ENCODE measurements at places on chromosomes 2 and 18.

GRCh38 chr18:3466045-3466444 is 16.1 kb downstream of the TGIF1 start:
- DNase-seq: no peak

DNA sequence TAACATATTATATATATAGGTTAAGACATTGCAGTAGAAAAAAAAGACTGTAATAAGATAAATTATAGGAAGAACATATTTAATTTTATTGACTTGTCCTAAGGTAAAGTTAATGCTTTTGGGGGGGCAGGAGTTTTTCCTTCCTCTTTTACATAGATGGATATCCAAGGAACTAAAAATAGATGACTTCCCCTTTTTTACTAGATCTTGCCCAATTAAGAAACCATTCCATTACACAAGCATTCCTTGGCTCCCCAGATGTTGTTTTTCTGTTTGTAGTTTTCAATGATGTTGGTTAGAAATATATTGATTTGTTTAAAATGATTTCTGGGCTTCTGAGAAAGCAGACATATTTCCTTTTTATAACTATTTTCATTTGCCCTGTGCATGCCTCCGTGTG is 22.4 kb upstream of the PMAIP1 start:
- no peak for DNase-seq

DNA sequence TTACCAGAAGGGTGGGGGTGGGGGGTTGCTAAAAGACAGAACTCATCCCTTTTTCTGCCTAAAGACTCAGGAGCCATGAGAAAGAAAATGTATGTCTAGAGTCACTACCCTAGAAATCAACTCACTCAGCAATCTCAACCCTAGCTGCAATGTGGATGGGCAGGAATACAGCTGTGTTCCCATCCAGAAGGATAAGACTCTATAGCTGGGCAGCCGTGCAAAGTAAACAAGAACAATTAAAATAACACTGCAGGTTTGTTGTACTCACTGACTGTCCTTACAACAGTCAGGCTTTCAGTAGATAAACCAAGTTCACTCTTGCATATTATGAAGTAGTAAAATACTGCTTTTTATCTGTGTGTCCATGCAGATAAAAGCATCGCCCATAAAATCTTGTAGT is 74.0 kb downstream of the ESCO1 start:
- DNase-seq: no peak

DNA sequence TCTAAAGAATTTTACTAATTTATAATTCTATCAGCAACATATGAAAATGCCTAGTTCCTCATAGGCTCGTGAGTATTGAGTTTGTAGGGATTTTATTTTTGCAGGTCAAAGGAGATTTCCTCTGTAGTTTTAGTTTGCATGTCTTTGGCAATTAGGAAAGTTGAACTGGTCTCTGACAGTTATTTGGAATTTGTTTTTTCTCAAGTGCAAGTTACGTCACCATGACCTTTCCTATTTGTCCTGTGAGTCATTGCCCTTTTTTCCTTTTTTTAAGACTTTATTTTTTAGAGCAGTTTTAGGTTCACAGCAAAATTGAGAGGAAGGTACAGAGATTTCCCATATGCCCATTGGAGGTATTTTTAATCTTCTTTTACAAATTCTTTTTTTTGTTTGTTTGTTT is 29.0 kb downstream of the RAMP1 start:
- DNase-seq: no peak

DNA sequence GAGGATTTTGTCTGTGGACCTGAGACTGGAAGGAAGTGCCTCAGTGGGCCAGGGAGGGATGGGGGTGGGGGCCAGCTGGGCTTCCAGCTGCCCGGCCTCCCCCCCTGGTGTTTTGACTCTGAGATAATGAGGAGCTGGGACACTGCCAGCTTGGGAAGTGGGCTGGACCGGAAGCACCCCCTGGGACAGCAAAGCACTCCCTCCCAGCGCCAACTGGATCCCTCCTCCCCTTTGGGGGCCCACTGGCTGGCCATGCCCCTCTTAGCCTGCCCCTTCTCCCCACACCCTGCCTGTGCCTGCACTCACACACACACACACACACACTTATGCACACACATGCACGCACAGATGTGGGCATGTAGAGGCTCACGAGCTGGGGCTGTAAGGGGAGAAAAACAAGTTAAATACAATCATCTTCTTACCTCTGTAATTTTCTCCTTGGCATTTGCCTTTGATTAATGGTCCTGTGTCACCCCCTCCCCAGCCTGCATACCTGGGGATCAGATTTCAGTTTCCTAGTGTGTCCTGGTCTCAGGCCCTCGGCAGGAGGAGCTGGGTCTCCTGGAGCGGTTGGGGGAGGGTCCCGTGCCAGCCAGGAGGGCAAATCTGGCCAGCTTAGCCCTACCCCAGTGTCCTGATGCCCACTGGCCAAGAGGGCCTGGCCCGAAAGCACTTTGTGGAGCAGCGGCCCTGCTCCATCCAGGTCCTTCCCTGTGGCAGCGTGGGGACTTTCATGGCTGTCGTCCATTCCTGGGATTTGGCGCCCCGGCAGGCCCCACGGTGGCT is 3.6 kb downstream of the ITM2C start:
- DNase-seq: no peak

DNA sequence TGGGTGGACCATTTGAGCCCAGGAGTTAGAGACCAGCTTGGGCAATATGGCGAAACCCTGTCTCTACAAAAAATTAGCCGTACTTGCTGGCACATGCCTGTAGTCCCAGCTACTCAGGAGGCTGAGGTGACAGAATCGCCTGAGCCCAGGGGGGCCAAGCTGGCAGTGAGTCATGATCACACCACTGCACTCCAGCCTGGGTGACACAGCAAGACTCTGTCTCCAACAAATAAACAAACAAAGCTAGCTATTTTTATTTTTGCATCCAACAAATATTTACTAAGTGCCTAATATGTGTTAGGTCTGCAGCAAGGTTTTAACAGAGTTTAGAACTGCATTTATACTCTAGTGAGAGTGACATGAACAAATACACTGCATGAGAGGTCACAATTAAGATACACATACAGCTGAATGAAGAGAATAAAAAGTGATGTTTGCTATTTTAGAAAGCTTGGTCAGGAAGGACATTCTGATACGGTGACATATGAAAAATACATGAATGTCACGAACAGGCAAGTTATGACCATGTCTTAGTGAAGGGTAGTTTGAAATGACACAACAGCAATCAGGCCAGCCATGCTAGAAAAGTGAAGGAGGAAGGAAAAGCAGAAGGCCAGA is 83.2 kb upstream of the FRZB start:
- DNase-seq: peak; percentile 44

Data from psoas muscle (tissue), 8 donors.